Sigmoid colon (tissue), 7 donors: ENCODE measurements at places on chromosomes 2 and 18. TPM values are rescaled to one million over a fixed set of nuclear protein-coding genes. Genes with fewer than 3 reads are reported as not detected.

GRCh38 chr2:148044322-148044721 lies 23.4 kb downstream of the MBD5 start:
- no peaks in the 10 kb centered on the region for H3K36me3 ChIP-seq
- H3K4me3 ChIP-seq, result no peak overlapping the region
- peaks cover 13% of the 10 kb centered on the region for H3K4me1 ChIP-seq
- DNase-seq, result no peak
- H3K27me3 ChIP-seq, result no peaks in the 10 kb centered on the region

- H3K27ac ChIP-seq, result no peak overlapping the region
- no peaks in the 10 kb centered on the region for H3K27me3 ChIP-seq
- DNase-seq, result no peak
- no peaks in the 10 kb centered on the region for H3K36me3 ChIP-seq
These were observed 7.6 kb upstream of the MSTN start for GRCh38 chr2:190069936-190070696.

DNA sequence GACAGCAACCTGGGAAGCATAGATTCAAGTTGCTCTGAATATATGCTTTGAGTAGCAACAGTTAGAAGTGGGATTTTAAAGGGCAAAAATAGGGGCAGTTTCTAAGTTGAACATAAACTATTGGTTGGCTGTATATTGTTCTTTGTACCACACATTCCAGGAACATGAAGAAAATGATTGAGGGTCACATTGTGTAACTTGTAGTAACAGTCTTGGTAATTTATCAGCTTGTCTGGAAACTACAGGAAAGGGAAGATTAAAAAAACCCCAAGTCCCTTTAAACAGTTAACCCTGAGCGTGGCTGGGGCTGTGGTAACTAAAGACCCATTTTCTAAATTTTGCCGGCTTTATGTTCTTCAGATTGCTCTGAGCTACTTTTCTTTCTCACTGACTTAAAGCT lies 7.4 kb downstream of the PLEKHB2 start:
- no peak overlapping the region for H3K4me3 ChIP-seq
- H3K27ac ChIP-seq, result no peak overlapping the region
- no peaks in the 10 kb centered on the region for H3K27me3 ChIP-seq
- no peak for DNase-seq

- no peak for DNase-seq
- H3K27me3 ChIP-seq, result no peaks in the 10 kb centered on the region
- H3K4me1 ChIP-seq, result no peaks in the 10 kb centered on the region
- H3K36me3 ChIP-seq, result no peaks in the 10 kb centered on the region
- no peak overlapping the region for H3K27ac ChIP-seq
These were observed 75.4 kb upstream of the GRB14 start for GRCh38 chr2:164696634-164697033.

DNA sequence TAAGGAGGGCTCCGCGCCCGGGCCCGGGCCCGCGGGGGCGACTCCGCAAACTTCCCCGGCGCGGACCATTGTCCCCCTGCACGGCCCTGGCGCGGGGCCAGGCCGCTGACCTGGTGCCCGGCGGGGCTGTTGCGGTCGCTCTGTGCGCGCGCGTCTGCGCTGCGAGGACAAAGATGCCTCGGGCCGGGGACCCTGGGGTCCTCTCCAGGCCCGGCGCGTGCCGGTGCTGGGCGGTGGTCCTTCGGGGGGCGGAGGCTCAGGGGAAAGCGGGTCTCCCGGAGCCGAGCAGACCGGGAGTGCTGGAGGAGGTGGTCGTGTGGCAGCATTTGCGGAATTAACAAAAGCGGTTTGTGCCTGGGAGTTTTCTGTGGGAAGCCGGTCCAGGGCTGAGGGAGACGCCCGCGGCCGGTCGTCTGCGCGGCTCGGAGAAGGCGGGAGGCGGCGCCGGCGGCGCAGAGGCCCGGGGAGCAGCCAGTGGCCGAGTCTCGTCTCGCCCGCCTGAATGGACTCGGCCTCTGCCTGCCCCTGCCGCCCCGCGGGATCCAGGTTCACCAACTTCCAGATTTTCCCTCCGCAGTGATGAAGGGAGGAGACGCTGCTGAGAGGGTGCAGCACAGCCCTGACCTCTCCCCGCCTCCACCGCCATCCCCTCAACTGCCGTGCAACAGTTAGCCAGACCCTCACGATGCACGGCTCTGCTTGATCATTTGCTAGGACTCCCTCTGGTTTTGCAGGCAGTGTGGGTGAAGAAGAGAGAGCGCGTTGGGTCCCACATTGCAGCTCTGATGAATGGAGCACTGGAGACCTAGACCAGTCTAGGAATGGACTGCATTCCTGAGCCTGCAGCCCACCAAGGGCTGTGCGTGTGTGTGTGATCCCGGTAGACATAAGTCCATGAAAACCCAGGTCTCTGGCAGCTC lies 705 bp downstream of the EFR3B start:
- H3K27ac ChIP-seq, result peak overlapping the region; percentile 92
- peak overlapping the region; percentile 66 for H3K4me3 ChIP-seq
- H3K4me1 ChIP-seq, result peaks cover 21% of the 10 kb centered on the region
- no peaks in the 10 kb centered on the region for H3K27me3 ChIP-seq
- DNase-seq, result peak; percentile 69
- no peaks in the 10 kb centered on the region for H3K36me3 ChIP-seq

GRCh38 chr2:182824056-182824766 lies 42.2 kb downstream of the FRZB start:
- H3K27ac ChIP-seq, result no peak overlapping the region
- H3K4me1 ChIP-seq, result peaks cover 20% of the 10 kb centered on the region
- H3K36me3 ChIP-seq, result no peaks in the 10 kb centered on the region
- no peak overlapping the region for H3K4me3 ChIP-seq
- H3K27me3 ChIP-seq, result no peaks in the 10 kb centered on the region
- no peak for DNase-seq

DNA sequence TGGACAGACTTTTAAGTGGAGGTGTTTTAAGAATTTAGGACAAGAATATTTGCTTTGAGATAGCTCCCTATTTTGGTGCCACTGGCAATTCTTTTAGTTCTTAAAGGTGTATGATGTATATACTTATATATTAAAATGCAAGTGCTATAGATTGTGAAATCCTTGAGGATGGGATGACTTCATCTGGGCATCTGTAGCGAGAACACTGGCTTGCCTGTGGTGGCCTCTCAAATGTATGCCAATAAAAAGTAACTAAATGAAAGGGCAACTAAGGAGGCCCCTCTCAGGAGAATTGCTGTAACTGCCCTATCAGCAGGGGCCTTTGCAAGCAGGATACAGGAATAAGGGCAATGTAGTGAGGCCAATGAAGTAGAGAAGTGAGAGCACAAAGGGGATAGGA lies 2.6 kb upstream of the THUMPD2 start:
- no peaks in the 10 kb centered on the region for H3K36me3 ChIP-seq
- DNase-seq, result no peak
- H3K27me3 ChIP-seq, result no peaks in the 10 kb centered on the region
- no peaks in the 10 kb centered on the region for H3K4me1 ChIP-seq
- H3K27ac ChIP-seq, result no peak overlapping the region

DNA sequence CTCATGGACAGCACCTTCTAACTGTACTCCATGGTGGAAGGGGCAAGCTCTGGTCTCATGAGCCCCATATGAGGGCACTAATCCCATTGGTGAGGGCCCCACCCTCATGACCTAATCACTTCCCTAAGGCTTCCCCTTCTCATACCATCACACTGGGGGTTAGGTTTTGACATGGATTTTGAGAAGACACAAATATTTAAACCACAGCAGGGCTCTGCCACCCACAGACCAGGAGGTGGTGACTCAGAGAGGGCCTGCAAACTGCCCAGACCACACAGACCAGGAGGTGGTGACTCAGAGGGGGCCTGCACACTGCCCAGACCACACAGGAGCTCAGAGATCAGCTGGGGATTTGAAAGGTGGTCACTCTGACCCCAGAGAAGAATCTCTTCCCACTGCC lies 222.0 kb downstream of the KLHL29 start:
- peaks cover 17% of the 10 kb centered on the region for H3K4me1 ChIP-seq
- DNase-seq, result peak; percentile 27
- peak overlapping the region; percentile 2 for H3K27ac ChIP-seq
- H3K36me3 ChIP-seq, result no peaks in the 10 kb centered on the region
- no peak overlapping the region for H3K4me3 ChIP-seq

DNA sequence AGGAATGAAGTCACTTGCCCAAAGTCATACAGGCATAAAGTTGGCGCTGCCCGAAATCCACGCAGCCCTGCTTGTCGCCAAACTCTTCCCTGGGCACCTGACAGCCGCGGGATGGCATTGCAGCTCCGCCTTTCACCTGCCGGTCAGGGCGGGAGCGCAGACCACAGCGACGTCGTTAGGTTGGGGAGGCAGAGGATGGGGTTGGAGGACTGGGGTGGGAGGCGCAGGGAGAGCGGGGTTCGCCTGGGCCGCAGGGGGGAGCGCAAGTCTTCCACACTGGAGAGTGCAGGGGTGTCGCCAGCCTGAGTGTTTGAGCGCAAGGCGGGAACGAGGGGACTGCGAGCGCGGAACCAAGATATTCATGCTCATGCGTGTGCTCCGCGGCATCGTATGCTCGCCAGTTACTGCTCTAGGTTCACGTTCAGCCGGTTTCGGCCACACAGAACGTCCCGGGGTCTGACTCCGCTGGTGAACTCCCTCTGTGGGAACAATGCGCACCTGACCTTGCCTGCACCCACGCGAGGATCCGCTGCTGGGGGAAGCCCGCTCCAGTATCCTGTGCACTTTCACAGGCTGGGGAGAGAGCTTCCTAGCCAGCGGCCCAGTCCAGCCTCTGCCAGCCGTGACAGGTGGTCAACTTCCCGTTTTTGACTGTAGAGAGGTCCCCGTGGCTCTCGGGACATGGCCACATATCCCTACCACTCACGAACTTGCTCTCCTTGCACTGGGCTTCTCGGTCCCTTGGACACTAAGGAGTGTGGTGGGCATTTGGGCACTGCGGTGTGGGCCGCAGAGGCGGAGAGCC lies 767 bp upstream of the NPPC start:
- peak; percentile 62 for DNase-seq
- no peaks in the 10 kb centered on the region for H3K36me3 ChIP-seq
- H3K4me3 ChIP-seq, result no peak overlapping the region
- H3K27ac ChIP-seq, result no peak overlapping the region
- peaks cover 18% of the 10 kb centered on the region for H3K4me1 ChIP-seq

DNA sequence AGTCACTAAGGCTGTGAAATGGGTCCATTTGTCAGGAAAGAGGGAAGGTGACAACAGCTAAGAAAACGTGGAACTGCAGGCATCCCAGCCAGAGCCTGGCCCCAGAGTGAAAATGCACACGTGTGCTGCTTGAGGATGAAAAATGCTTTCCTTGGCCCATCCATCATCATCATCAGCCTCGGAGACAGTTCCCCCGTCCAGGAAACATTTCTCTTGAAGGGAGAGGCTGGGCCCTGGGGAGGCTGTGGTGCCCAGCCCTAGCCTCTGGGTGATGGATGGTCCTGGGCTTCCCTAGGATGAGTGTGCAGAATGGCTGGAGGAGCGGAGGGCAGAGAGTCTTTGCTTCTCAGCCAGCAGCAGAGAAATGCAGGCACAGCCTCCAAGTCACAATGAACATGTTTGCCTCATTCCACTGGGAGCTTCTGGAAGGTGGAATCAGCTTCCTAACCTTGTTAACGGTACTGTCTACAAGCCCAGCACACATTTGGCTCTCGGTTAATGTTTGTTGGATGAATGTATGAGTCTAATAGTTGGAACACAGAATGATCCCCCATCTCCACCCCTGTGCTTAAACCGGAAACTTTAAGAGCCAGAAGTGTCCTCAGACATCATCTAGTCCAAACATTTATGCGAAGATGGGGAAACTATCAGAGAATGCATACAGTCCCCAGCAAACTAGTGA lies 164.0 kb downstream of the RDH14 start:
- no peak overlapping the region for H3K4me3 ChIP-seq
- no peaks in the 10 kb centered on the region for H3K27me3 ChIP-seq
- no peaks in the 10 kb centered on the region for H3K4me1 ChIP-seq
- H3K27ac ChIP-seq, result no peak overlapping the region

Gene DLX1
- 0.55 TPM for total RNA-seq

Gene UGT1A4
- total RNA-seq, result not detected

Gene NYAP2
- not detected for total RNA-seq

Gene FAM161A
- total RNA-seq, result 3.2 TPM

Gene KIF5C
- 7.3 TPM for total RNA-seq

Gene CYRIA
- total RNA-seq, result 15.3 TPM
